ENCODE measurements at places on chromosomes 13 and 19.

- ATAC-seq, result peak; percentile 6
These were observed 509 bp downstream of the KXD1 start for GRCh38 chr19:18558202-18558555.

DNA sequence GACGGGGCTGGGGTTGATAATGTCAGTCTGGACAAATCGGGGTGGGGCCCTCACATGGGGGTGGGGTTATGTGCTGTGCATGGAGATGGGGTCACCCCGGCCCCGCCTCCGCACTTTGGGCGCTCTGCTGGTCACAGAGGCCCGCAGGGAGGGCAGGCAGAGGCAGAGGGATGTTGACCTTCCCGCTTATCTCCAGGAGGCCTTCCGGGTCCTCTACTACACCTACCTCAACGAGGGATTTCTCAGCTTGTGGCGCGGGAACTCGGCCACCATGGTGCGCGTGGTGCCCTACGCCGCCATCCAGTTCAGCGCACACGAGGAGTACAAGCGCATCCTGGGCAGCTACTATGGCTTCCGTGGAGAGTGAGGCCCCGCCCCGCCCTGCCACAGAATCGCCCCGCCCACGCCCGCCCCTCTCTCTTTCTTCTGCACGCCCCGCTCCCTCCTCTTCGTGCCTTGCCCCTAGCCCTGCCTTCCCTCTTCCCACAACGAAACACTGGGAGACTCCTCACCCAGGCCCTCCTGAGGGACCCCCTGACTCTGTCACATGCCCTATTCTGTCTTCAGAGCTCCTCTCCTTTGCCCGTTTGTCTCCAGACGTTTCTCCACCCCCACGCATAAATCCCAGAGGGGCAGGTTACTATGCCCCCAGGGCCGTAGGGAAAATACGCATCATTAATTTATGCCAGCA lies 32.8 kb downstream of the TMEM161A start:
- ATAC-seq, result peak; percentile 61

DNA sequence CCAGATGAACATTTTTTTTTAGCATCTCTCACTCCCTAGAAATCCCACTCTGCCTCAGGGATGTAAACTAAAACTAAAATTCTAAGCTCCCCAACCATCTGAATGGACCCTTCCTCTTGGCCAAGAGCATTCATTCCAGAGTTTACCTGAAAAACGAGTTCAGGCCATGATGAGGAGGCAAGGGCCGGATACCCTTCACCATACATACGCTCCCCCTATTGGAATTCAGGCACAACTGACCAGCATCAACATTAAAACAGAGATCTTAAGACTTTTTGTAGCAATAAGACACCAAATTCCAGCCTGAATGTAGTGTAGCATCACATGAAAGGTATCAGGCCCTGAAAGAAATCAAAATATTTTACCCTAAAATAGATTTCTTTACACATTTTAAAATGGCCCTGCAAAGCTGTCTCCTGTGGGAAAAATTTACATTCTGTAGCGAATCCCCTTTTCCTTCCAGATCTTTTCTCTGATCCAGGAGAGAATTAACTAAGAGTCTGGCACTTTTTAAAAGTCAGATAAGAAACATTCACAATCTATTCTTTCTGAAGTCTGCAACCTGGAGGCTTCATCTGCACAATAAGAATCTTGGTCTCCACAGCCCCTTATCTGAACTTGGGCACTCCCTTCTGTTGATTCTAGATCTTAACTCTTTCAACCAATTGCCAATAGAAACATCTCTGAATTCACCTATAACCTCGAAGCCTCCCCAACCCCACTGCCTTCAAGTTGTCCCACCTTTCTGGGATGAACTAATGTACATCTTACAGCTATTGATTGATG lies 888.5 kb downstream of the UQCRFS1 start:
- ATAC-seq, result no peak

DNA sequence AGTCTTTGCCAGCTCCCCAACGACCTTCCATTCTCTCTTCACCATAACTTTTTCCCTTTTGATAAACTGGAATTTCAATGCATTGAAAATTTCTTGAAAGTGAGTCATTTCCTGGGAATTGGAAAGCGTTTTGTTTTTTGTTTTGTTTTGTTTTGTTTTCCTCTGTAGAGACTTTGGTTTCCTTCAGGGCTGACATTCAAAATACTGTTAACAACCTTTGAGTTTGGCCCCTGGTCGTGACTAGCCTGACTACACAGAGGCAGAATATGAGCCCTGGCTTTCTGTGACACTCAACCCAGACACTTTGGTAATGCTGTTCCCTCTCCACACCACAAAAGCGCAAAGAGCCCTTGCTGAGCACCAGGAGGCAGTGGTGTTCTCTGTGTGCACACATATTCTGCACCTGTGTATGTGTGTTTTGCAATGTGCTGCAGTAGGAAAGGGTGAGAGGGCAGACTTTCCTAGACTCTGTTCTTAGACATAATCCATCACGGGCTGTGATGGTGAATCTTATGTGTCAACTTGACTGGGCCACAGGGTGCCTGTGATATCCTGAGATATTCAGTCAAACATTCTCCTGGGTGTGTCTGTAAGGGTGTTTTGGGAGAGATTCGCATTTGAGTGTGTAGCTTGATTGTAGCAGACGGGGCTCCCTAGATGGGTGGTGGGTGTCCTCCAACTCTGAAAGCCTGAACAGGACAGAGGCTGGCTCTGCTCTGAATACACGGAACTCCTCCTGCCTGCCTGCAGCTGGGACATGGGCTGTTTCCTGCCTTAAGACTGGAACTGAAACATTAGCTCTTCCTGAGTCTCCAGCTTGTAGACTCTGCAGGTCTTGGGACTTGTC lies 29.5 kb upstream of the ANKRD10 start:
- peak; percentile 85 for ATAC-seq

- ATAC-seq, result no peak
These were observed 35.8 kb upstream of the GRTP1 start for GRCh38 chr13:113399755-113400149.

DNA sequence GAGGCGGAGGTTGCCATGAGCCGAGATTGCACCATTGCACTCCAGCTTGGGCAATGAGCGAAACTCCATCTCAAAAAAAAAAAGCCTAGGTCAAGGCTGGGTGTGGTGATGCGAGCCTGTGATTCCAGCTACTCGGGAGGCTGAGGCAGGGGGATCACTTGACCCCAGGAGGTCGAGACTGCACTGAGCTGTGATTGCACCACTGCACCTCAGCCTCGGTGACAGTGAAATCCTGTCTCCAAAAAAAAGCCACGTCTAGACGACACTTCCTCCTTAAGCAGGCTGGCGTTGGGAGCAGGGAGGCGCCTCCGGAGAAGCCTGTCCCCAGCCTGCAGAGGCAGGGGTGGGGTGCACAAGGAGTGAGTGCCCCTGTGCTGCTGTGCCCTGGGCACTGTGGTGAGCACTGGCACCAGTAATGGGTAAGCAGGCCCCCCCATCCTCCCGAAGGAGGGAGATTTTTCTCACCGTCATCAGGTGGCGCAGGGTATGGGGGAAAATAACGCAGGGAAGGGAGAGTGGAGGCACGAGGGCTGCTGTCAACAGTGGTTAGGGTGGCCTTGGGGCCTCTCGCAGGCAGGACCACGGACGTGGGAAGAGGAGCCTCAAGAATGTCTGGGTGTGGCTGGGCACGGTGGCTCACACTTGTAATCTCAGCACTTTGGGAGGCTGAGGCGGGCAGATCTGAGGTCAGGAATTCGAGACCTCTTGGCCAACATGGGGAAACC lies 706 bp downstream of the P2RY11 start:
- no peak for ATAC-seq

DNA sequence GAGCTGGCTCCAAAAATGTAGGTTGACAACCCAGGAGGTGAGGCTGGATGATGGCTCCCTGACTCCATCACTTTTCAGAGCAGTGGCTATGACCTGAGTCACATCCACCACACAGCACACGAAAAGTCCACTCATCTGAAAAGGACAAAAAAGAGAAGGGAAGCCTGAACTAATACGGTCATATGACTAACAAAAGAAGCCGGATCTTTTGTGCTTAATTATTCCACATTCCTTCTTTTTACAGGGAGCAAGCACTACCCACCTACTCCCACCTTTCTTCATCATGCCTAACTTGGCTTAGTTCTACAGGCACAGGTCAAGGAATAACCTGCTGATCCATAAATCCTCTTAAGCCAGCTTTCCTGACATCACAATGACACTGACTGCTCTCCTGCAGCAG lies 601.3 kb upstream of the MIR17HG start:
- ATAC-seq, result no peak

GRCh38 chr13:27348461-27348860 lies 76.0 kb upstream of the GTF3A start:
- ATAC-seq, result no peak

All from esophagus mucosa (tissue), 1 donor.